ENCODE measurements at places on chromosomes 13 and 19.
A peak's percentile ranks its signal among the peaks of the same experiment; 100 is the strongest.

GRCh38 chr13:45327253-45327955 is 13.6 kb downstream of the TPT1 start:
- DNase-seq: no peak

DNA sequence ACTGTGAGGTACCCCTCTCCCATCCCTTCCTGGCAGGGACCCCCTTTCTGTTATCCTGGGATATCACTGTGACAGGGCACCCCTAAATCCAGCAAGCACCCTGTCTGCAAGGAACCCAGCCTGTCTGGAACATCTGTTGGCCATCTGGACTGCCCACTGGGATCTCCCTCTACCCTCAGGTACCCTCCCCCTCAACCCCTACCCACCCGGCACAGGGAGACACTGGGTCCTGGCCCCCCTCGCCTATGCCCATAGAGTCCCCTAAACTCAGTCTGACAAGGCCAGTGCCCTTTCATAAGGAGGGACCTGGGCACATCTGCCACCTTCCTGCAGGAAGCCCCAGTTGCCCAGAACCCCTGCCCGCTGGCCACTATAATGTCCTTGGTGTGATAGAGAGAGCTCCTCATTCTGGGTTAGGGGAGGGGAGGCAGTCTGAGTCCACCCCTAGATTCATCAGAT is 2.8 kb upstream of the SLC27A5 start:
- DNase-seq: no peak

DNA sequence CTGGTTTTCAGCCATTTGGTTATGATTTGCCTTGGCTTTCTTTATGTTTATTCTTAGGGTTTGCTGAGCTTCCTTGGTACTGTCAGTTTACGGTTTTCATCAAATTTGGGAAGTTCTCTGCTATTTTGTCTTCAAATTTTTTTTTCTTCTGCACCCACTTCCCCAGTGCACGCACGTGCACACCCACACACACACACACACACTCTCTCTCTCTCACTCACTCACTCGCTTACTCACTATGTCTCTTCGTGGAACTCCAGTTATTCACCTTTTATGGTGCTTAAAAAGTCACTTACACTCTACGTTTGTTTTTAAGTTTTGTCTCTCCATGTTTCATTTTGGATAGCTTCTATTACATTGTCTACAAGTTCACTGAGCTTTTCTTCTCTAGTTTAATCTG is 7.1 kb downstream of the AKAP11 start:
- peak; percentile 30 for DNase-seq

DNA sequence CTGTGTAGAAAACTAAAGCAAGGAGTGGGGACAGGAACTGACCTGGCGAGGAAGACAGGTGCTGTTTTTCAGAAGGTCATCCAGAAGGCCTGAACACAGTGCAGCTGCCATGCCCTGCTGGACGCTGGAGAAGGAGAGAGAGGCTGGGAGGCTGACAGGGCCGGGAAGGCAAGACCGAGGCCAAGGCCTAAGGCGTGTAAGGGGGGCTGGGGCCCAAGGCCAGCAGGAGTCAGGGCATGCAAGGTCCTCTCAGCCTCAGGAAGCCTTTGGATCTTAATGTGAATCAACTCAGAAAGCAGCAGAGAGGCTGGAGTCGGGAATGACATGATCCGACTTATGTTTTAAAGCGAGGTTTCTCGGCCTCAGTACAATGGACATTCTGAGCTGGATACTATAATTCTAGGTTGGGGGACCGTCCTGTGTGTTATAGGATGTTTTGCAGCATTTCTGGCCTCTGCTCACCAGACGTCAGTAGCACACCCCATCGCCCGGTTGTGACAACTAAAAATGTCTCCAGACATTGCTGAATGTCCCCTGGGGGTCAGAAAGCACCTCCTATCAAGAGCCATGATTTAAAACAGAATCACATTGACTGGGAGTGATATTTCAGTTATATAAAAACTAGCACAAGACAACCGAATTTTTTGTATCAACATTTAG is 530.4 kb downstream of the MYO16 start:
- DNase-seq: no peak

- DNase-seq: peak; percentile 45
Measured at GRCh38 chr19:48636859-48637448, at the start of gene DBP. Gene DBP (minus strand): TSS chr19:48637379. CDS start chr19:48636994, 385 bp downstream.

DNA sequence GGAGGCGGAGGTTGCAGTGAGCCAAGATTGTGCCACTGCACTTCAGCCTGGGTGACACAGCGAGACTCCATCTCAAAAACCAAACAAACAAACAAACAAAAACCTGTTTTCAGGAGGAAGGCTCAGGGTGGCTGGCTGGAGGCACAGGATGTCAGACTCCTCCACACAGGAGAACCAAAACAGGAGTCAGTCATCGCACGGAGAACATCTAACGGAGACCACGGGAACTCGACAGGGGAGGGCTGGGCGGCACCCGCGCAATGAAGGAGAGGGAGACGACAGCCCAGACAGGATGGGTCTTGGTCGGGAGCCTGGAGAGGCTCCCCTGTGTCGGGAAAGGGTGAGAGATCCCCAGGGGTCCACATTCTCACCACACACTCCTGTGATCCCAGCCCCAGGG is 20.8 kb upstream of the SLC7A9 start:
- DNase-seq: no peak

- no peak for DNase-seq
Measured at GRCh38 chr13:44961997-44962396, 27.3 kb downstream of the NUFIP1 start.

DNA sequence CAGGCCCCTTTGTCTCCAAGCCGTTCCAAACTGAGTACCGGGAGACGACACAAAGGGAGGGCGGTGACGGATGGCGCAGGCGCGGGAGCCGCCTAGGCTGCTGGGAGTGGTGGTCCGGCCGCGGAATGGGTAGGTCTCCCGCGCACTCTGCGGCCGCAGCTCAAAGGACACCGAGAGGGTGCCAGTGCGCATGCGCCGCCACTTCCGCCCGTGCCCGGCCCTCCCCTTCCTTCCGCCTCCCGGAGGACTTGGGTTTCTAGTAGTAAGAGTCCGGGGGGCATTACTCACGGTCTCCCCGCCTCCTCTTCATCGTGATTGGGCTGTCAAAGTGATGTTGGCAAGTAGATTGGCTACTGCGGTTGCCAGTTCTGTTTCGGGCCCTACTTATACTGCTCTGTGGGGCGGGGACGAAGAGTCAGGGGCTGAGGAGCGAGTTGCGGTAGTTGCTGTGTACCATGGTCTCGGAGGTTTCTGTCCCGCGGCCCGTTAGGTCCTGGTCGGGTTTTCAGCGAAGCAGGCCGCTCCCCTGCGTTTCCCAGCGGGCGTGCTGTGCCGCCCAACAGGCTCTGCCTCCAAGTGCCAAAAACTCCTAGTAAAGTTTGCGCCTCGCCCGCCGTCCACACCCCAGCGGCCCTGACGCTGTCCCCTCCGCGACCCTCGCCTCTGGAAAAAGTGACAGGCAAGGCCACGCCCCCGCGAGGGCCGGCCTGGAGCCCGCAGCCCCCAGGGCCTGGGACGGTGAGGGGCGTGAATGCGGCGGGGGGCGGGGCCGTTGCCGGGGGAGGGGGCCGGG is 455 bp upstream of the ING1 start:
- peak; percentile 98 for DNase-seq

GRCh38 chr19:12802267-12803106 is 618 bp downstream of the THSD8 start:
- no peak for DNase-seq

- DNase-seq: no peak
Measured at GRCh38 chr13:79604752-79605151, 123.8 kb downstream of the NDFIP2 start.

GRCh38 chr19:42619271-42619670 is 24.5 kb upstream of the CEACAM8 start:
- no peak for DNase-seq

DNA sequence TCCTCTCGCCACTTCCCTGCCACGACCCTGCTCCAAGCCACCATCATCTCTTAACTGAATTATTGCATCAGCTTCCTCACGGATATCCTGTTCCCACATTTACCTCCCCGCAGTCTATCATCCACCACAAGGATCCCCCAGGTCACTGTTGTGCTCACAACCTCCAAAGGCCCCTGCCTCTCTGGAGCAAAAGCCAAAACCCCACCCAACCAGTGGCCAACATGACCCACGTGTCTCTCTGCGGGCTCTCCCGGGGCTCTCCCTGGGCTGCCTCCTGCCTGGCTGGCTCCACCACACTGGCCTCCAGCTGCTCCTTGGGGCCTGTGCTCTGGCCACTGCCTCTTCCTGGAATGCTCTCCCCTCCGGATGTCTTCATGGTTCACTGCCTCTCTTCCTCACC is 809.3 kb downstream of the UQCRFS1 start:
- no peak for DNase-seq

GRCh38 chr13:52130641-52131040 is 1.8 kb upstream of the NEK5 start:
- DNase-seq: no peak

DNA sequence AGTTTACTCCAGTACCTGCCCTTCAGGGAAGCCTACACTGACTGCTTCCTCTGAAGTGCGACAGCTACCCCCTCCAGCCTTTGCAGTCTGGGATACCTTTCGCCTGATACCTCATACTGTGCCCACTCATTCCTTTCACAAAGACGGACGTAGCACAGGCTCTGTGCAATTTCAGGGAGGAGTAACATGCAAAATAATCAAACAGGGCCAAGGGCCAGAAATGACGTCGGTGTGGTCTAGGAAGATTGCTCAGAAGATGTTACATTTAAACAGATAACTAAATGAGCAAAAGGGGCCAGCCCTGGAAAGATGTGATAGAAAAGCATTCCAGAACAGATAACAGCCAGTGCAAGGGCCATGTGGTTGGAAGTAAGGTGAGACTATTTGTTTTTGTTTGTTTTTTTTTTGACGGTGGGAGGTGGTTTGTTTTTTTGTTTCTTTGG is 6.6 kb upstream of the DDX39A start:
- DNase-seq: no peak

DNA sequence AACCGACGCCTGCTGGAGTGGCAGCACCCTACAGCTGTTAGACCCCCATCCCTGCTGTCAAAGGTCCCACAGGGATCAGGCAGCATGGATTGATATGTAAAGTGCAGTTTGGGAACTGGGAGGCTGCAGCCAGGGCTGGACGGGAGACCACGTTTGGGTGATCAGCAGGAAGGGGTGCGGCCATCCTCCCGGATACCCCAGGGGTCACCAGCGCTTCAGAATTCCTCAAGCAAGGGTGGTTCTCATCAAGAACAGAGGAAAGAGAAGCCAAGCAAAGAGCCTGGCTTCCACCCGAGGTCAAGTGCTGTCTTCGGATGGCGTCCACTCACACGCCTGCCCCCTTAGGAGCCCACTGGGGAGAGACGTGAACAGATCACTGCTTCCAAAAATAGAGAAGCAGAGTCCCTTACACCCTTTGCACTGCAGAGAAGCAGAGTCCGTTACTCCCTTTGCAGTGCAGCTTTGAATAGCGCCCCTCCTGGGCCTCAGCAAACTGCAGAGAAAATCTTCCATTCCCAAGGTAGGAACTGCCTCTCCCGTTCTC is 35.5 kb downstream of the DHRS12 start:
- no peak for DNase-seq

DNA sequence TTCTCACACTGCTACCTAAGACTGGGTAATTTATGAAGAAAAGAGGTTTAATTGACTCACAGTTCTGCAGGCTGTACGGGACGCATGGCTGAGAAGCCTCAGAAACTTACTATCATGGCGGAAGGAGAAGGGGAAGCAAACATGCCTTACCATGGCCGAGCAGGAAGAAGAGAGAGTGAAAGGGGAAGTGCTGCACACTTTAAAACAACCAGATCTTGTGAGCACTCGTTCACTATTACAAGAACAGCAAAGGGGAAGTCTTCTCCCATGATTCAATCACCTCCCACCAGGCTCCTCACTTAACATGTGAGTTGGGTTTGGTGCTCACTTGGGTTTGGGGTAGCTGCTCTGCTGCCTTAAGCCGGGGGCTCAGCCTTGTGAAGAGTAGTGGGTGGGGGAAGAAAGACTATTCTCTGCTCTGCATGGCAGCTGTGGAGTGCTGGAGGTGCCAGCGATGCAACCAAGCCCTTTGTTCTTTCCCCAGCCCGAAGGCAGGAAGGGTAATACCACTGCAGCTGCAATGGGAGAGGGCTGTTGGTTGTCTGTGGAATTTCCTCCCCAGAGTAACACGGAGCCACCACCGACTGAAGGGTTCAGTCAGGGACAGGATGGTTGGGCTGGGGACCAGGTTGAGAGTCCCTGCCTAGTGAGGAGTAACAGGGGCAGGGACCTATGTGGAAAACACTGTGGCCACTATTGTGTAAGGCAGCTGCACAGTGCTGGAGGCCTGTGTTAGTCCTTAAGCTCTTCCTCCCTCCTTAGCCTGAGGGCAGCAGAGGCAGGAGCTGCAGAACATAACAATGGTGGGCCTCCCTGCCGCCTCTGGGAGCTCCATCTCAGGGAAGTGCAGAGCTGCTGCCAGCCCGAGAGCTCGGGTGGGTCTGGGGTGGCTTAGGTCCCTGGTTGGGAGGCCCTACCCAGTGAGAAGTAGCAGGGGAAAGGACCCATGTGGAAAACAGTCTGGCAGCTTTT is 1262.5 kb downstream of the EFNB2 start:
- DNase-seq: no peak

DNA sequence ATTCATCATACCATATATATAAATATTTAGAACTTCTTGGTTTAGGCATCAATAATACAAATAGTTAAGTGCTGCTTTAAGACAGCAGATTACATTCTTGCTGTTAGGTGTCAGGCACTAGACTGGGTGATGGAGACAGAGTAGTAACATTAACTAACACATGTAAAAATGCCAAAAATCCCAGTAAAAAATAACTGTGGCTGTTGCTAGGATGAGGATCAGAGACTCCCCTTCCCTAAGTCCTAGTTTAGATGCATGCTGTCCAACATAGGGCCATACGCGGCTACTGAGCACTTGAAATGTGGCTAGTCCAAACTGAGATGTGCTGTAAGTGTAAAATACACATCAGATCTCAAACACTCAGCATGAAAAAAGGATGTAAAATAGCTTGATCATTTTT is 94.7 kb downstream of the CDADC1 start:
- no peak for DNase-seq

DNA sequence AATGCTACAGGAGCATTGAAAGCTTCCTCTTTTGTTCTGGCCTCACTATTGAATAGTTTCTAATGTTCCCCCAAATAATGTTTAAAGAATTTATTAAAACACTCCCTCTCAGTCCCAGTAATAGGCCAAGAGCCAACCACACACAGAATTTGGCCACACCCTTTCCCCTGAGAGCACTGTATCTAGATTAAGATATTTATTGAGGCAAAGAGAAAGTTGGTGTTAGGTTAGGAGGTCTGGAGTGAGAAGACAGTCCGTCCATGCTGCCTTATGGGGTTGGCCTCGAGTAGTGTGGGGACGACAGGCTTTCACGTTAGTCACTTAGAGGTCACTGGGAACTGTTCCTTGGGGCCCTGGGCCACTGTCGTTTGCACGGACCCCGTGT is 122.9 kb upstream of the RNF113B start:
- no peak for DNase-seq

- no peak for DNase-seq
Measured at GRCh38 chr19:40589591-40590429, 11.4 kb upstream of the LTBP4 start.
